ENCODE measurements at places on chromosomes 2 and 18.

GRCh38 chr2:157761520-157761919, 114.6 kb downstream of the ACVR1 start:
- no peak for DNase-seq

- DNase-seq = no peak
Observed at GRCh38 chr2:237529452-237530402, 36.6 kb upstream of the PRLH start.

DNA sequence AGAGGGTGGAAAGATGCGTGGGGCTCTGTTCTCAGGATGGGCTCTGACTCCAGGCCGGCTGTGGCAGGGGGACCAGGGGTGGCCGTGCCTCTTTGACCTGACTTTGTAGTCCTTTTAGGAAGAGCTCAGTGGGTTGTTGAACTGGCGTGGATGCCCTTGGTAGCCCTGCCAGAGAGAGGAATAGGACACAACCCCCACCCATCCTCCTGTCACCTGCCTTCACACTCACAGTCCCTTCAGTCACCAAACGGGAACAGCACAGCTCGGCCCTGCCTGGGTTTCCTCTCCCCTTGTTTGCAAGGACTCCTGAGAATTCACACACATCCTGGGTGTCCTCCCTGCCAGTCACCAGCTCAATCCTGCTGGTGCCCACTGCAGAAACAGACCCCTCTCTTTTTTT, 20.1 kb upstream of the MRPL33 start:
- no peak for DNase-seq

DNA sequence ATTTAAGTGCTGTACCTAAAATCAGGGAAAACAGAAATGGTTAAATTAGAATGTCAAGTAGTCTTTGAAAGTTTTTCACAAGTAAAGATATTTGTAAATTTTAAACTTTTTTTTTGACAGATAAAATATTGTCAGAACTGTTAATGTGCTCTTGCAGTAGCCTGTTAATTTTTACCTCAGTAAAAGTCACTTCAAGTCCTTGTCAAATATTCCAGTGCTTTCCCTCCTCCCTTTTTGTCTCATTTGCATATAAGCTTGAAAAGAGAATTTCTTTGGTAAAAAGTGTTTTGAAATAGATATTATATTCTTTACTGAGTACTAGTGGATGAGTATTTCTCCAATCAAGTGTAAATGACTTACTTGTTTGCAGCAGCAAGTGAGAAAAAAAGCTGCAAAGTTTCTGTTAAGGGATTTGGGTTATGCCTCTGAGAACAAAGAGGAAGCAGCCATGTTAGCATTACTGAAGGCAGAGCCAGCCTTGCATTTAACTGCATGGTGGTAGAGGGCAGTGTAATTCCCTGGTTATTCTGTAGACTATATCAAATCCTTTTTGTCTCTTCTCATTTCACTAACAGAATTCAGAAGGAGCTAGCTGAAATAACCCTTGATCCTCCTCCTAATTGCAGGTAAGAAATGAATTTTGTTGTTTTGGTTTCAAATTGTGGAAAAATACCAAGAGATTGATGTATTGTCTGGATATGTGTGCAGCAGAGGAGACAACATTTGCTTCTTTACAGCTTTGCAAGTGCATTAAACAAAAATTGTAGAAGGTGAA, 3.2 kb downstream of the UBE2E3 start:
- no peak for DNase-seq

DNA sequence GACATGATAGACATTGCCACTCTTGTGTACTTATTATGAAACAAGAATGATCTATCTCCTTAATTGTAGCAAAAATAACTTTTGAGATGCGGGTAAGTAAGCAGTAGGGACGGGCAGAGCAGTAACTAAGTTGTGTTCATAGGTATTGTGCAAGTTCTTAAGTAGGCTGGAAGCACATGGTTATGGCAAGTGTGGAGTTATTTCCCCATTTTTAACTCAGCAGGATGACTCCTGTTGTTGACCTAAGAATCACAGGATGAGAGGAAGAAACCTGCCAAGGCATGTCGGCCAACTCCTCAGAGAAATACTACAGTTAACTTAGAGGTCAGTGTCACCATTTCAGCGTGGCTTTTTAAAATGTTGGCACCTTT, 51.1 kb upstream of the FN1 start:
- no peak for DNase-seq

GRCh38 chr2:206418968-206419367, 24.4 kb upstream of the ADAM23 start:
- no peak for DNase-seq

DNA sequence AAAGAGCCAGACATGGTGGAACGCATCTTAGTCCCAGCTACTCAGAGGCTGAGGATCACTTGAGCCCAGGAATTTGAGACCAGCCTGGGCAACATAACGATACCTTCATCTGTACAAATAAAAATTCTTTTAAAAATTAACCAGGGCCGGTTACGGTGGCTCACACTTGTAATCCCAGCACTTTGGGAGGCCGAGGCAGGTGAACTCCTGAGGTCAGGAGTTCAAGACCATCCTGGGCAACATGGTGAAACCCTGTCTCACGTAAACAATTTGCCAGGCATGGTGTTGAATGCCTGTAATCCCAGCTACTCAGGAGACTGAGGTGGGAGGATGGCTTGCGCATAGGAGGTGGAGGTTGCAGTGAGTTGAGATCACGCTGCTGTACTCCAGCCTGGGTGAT, 25.8 kb upstream of the KCNG3 start:
- no peak for DNase-seq

GRCh38 chr2:8536686-8537561, 144.9 kb upstream of the ID2 start:
- DNase-seq = no peak

- DNase-seq = no peak
Observed at GRCh38 chr2:144166743-144167142, 353.2 kb downstream of the ZEB2 start.

DNA sequence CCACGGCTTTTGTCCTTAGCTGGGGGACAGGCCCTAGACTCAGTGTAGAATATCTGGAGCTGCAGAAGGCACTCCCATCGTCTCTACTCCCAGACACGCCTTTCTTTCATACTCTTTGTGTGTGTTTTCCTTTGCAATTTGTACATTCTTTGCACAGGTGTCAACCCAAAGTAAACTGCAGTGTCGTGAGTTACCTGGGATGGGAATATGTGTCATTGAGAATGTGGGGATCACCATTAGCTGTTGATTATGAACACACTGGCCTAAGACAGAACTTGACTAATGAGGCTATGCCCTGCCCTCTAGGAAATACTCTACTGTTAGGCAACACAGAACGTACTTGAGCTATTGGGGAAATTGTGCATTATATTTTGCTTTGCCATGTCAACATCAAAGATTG, 233.3 kb downstream of the SETBP1 start:
- no peak for DNase-seq

- no peak for DNase-seq
Observed at GRCh38 chr2:6826081-6826913, 39.4 kb downstream of the CMPK2 start.

- DNase-seq = no peak
Observed at GRCh38 chr2:75130171-75130570, 69.1 kb downstream of the TACR1 start.

DNA sequence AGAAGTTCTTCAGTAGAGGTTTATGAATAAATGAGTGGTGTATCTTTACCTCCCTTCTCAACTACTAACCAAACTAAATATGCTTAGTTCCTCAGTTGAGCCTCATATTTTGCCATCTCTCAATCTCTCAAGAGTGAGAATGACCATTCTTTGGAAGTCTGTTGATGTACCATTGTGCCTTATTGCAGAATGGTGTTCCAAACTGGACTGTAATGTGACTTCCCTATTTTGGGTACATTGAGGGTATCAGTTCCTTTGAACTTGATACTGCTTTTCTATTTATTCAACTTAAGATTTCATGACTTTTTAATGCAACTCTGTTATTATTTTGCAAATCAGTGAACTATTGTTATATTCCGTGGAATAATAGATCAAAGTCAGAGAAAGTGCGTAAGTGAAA, 159.4 kb downstream of the PTPRM start:
- DNase-seq = no peak

DNA sequence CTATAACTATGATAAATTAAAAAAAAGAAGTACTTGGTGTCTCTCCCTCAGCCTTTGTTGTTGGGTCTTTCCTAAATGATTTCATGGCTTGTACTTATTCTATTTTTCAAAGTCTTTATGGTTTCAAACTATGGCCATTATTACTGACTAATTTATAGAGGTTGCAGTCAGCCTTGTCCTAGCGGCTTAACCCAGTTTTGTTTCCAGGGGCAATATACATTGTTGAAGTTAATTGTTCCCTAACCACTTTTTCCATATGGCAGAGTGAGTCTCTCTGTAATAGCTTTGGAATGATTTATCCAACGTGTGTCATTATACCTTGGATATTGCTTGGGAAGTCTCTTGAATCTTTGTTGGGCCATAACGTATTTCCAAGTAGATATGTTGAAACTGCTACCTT, 408.8 kb downstream of the HRH4 start:
- DNase-seq = no peak

- no peak for DNase-seq
Observed at GRCh38 chr2:134308474-134309385, 54.9 kb downstream of the MGAT5 start.

DNA sequence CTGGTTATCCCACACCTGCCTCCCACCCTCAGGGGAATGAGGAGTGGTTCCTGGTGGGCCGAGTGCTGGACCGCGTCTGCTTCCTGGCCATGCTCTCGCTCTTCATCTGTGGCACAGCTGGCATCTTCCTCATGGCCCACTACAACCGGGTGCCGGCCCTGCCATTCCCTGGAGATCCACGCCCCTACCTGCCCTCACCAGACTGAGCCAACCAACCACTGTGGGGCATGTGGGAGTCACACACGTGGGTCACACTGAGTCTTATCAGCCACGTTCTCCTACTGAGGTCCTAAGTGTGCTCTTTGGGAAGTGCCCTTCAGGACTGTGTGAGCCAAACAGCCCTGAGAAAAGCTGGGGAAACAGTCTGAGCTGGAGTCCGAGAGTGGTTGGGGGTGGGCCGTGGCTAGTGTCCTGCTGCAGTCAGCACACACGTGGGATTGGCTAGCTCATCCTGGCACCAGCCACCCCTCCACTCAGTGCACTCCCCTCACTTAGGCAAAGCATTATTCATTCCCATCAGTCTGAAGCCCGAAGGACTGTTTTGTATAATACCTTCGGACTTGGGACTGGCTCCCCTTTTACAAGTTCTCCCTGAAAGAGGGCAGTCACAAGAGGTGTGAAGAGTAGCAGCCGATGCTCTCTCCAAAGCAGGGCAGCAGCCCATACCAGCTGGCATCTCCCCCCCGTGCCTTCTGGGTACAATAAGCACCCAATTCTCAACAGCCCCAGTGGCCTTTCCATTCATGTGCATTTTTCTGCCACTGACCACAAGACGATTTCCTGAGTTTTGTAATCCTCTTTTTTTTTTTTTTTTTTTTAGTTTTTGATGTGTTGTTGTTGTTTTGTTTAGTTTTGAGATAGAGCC, 4.6 kb downstream of the TIGD1 start:
- no peak for DNase-seq

DNA sequence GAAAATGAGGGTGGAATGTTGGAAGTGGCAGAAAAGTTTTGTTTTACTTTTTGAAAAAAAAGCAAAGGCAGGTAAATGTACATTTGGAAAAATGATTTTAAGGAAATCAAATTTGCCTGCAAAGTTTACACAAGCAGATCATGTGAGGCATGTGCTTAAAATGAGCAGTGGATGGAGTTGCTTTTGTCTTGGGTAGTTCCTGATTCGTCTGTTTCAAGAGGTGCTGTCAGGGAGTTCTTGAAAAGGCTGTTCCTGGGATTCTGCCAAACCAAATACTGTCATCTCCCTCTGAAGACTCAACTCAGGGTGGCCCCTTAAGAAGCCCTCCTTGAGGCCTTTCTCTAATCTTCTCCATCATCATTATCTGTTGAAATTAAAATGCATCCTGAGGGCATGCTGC, 59.0 kb downstream of the TACR1 start:
- DNase-seq = no peak

- DNase-seq = no peak
Observed at GRCh38 chr2:11919953-11920352, 173.5 kb downstream of the LPIN1 start.

DNA sequence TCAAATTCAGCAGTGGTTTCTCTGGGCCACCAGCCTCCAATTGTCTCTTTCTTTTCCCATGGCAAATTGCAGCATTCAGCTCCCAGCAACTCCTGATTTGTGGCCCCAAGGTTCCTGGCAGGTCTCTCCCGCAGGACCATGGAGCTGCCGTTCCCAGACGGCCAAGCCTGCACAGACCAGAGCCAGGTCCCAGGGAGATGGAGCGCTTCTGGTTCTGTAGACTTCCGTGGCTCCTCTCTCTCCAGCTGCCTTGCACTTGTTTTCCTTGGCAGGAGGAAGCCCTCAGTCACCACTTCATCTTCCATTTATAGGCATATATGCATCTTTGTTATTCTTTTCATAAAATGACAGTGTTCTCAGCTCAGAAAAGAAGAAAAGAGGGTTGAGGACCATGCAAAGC, 21.7 kb downstream of the TNP1 start:
- DNase-seq = no peak

DNA sequence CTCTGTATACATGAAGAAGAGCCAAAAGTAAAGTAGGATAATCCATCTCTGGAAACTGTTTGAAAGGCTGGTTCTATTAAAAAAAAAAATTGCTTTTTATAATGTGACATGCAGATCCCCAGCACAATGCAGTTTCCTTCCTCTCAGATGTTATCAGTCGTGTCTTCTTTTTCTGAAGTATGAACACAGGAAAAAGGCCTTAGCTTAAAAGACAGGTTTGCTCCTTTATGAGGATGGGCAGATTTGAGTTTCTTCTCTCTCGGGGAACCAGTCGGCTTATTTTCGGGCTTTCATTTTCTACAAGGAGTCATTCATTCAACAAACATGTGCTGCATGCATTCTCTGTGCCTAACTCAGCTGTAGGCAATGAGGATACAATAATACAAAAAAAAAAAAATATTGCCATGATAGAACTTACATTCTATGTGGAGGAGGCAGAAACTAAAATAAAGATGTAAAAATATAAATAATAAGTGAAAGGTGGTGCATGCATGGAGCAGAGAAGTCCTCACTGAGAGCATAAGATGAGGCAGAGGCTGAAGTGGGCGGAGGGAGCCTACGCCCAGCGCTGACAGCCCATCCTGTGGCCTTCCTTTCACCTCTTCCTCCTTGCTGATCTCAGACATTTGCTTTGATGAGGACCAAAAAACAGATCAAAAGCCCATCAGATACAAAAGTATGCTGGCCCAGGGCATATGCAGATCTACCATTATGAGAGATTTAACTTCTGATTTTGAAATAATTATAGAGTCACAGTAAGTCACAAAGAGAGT, at the start of gene CD226:
Gene CD226, minus strand, starts transcription at position 513 of the 773 bp plus-strand sequence. Its CDS starts 467 bp downstream, at position 46.
- DNase-seq = no peak

DNA sequence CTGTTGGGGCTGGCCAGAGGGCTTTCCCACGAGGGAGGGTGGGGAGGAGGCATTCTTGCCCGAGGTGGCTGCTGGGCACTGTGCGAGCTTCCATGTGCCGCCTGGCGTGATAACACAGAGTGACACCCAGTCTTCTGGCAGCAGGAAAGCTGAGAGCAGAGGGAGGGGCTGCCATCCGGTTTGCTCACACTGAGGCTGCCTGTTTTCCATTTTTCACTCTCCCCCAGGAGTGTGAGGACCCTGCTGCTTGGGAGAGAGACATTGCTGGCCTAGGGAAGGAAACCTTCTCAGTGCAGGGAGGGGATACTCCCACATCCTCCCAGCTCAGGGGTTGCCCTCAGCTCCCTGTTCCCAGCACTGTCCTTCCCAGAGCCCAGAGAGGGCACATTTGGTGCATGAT, 73.1 kb downstream of the INHBB start:
- no peak for DNase-seq

- DNase-seq = no peak
Observed at GRCh38 chr2:124640221-124640750, 615.2 kb downstream of the CNTNAP5 start.

Data from AG09309 (cell line).